ENCODE measurements at places on chromosomes 7 and 10.

- no peak for DNase-seq
Measured at GRCh38 chr10:113438652-113439051, 114.2 kb upstream of the HABP2 start.

- no peak for DNase-seq
Measured at GRCh38 chr10:63369711-63370110, 96.1 kb downstream of the JMJD1C start.

GRCh38 chr10:31130406-31130805 lies 98.7 kb upstream of the ZNF438 start:
- no peak for DNase-seq

DNA sequence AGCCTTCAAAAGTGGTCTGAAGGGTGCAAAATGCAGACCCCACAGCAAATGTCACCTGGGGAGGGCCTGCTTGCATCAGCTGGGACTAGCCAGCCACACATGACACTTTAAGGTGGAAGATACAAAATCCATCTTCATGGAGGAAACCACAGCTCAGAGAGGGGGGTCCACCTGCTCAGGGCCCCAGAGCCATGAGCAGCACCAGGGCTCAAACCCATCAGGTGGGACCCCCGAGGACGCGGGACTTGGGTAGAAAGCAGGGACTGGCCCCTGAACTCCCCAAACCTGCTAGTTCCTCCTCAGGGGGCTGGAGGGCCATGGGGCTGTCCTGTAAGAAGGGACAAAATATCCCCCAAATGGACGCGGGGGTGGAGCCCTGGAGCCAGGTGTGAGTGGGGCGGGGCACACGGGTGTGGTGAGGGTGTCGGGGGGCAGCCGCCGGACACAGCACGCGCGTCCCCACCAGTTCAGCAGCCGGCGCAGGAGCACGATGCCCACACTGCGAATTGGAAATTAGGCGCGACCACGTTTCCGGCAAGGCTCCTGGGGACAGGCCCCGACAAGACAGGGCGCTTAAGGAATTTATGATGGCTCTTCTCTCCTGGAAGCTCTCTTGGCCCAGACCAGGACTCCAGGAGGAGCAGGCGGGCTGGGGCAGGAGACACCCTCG lies 8.0 kb downstream of the PDGFA start:
- DNase-seq: no peak

DNA sequence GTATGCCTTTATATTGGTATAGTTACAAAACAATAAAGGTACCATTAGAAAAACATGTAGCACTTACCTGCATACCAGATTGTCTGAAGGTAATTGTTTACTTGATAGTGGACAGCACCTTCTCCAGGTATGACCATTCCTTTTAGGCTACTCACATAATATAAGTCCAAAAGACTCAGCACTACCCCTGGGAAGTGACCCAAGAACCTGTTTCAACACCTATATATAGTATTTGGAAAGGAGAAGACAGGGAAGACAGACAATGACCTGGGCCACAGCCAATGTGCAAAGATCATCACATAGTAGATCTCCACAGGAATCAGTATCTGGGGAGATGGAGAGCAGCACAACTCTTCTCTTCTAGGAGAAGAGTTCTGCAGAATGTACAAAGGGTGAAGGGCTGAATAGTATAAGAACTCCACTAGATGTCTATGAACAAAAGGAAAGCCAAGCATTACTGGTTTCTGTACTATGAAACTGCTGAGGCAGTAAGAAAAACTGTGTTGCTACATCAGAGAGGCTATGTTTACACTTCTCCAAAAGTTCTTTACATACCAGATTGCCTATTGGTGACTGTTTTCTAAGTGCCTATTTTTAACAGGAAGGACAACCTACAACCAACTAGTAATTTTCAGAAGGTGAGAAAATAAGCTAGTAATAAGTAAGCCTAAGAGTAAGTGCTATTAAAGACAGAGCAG lies 159.2 kb downstream of the BTAF1 start:
- DNase-seq: no peak

GRCh38 chr10:17811146-17811865 lies 2.2 kb downstream of the MRC1 start:
- no peak for DNase-seq

- no peak for DNase-seq
Measured at GRCh38 chr7:3455806-3456595, 154.9 kb downstream of the SDK1 start.

- no peak for DNase-seq
Measured at GRCh38 chr10:20990604-20991003, 93.5 kb upstream of the NEBL start.

GRCh38 chr10:31789555-31789954 lies 139.1 kb downstream of the ARHGAP12 start:
- DNase-seq: no peak

- DNase-seq: no peak
Measured at GRCh38 chr7:7017707-7018280, 164.6 kb upstream of the C1GALT1 start.

DNA sequence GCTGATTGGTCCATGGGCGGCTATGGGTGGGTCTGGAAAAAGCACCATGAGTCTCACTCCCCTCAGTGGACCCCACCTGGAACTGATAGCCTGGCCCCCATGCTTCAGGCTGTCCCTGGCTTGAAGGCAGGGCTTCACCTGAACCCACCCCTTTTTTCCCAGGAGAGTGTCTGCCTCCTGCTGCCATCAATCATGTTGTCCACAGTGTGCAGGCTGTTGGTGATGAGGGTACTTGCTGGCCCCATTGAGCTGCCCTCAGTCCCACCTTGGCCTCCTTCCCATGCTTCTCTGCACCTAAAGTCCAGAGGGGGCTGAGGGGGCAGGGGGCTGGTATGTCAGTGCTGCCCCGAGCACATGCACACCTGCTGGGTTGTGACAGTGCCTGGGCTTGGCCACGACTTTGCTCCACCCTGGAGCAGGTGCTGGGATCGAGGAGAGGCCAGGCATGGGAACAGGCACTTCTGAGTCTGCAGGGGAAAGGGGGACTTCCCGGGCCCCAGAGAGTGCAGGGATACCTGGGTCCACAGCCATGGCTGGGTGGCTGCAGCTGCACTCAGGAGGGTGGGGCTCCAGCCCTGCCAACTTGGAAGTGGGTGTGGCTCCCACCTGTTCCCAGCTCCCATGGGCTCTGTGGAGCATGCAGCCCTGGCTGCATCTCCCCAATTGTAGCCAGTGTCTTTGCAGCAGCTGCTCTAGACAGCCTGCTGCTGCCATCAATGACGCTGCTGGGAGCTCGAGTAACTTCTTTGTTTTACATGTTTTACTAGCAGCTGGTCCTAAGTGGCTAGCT lies 56.9 kb downstream of the ADK start:
- no peak for DNase-seq

GRCh38 chr7:45938626-45939302 lies 17.7 kb upstream of the IGFBP3 start:
- no peak for DNase-seq

DNA sequence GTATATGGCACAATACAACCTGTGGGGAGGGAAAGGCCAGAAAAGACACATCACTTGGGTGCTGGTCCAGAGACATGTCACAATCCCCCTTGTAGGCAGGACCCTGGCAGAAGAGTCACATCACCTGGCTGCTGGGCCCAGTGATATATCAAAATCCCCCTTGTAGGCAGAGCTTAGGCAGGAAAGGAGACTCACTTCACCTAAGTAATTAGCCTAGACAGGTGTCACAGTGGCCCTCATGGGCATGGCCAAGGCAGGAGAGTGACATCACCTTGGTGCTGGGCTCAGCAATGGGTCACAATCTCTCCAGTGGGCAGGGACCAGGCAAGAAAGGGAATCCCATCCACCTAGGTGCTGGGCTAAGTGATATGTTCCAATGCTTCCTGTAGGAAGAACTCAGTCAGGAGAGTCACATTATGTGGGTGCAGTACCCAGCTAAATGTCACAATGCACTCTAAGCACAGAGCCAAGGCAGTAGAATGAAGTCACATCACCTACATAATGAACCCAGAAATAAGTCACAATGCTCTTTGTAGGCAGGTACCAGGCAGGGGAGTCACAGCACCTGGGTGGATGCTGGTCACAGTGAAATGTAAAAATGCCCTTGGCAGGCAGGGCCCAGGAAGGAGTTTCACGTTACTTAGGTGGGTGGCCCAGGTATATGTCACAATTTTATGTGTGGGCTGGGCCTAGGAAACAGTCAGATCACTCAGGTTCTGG lies 18.9 kb upstream of the ZNF736 start:
- no peak for DNase-seq

DNA sequence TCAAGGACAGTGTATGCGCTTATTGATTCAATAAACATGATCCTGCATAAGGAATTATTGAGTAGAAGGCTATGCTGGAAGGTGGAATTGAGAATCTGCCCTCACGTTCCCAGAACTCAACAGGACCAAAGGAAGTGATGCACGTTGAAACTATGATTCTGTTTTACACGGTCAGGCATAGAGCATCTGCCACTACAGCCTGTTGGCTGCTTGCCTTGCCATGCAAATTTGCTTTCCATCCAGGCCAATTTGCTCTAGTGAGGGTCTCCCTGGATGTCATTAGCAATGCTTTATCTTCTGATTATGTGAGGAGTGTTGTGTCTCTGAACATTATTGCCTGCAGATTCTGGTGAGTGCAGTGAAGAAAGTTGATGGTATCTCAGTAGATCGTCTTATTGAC lies 132.9 kb downstream of the ADRA2A start:
- no peak for DNase-seq

- no peak for DNase-seq
Measured at GRCh38 chr10:89563311-89563710, 27.9 kb upstream of the SLC16A12 start.

DNA sequence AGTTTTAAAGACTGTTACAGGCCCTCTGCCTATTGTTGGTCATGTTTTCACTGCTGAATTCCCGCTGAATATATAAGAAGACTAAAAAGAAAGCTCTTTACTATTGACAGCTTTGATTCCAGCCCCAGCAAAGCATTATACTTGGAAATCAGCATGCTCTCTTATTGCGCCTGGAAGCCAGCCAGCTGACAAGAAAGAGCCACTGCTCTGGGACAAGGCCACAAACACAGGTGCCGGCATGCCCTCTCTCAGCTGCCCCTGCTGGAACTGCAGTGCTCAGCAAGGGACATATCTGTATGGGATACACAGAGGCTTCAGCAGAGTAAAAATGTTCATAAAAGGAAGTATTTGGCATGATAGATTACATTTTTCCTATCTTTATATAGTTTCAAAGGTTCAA lies 523.9 kb downstream of the ADRA2A start:
- no peak for DNase-seq

- no peak for DNase-seq
Measured at GRCh38 chr10:48638739-48639527, 34.1 kb upstream of the ARHGAP22 start.

GRCh38 chr7:9028012-9028411 lies 594.6 kb downstream of the NXPH1 start:
- no peak for DNase-seq

DNA sequence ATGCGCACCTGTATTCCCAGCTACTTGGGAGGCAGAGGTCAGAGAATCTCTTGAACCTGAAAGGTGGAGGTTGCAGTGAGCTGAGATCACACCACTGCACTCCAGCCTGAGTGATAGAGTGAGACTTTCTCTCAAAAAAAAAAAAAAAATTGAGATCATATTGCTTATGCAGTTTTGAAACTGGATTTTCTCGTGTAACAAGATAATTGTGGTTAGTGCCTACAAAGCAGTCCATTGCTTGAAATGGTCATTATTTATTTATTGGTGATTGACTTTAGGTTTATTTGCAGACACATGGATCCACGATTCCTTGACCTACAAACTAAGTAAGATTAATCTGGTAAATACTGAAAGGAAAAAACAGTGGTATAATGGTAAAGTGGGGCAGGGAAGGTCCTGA lies 149.8 kb downstream of the TAX1BP1 start:
- no peak for DNase-seq

- DNase-seq: no peak
Measured at GRCh38 chr7:117408831-117409230, 18.5 kb downstream of the ASZ1 start.

GRCh38 chr7:81574723-81575326 lies 195.0 kb downstream of the HGF start:
- no peak for DNase-seq

GRCh38 chr10:103733045-103733419 lies 122.3 kb downstream of the SH3PXD2A start:
- no peak for DNase-seq

- no peak for DNase-seq
Measured at GRCh38 chr10:79192677-79193003, 123.9 kb downstream of the ZMIZ1 start.

GRCh38 chr7:121322460-121322859 lies 6.3 kb upstream of the WNT16 start:
- DNase-seq: no peak

- DNase-seq: no peak
Measured at GRCh38 chr10:124173298-124173900, 80.0 kb upstream of the CHST15 start.

- no peak for DNase-seq
Measured at GRCh38 chr7:36564489-36564888, 159.8 kb downstream of the AOAH start.

DNA sequence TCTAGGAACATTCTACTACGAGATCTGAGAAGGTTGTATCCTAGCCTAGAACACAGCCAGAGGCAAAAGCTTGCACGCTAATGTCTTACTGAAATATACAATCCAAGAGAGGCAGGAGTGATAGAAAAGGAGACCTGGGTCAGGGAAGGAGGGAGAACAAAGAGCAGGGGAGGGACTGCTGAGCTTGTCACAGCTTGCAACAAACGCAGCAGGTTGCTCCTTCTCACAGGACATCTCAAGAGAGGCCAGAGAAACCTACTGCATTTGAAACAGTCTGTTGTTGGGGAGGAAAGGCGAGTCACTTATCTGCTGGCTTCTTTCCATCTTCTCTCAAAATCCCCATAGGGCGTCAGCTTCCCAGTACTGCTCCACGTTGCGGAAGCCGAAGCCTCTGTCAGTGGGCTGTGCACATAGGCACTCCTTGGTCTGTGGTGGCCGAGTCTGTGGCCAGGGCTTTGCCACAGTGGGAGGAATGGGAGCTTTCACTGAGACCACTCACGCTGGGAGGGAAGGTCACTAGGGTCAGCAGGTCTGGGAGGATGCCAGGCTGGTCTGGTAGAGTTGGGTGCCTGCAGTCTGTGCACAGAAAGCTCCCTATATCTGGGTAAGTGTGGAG lies 25.8 kb upstream of the GPNMB start:
- no peak for DNase-seq
